Astrocyte (in vitro differentiated cells and primary cell): ENCODE measurements at places on chromosomes 7 and 10. TPM values are rescaled to one million over a fixed set of nuclear protein-coding genes. Genes with fewer than 3 reads are reported as not detected.

RBP3 gene
- not detected in 2 replicates for total RNA-seq

CLRN3 gene
- total RNA-seq, result not detected in 2 replicates

TMEM178B gene
- 2.2 and 3.9 TPM in 2 replicates for total RNA-seq

DNA sequence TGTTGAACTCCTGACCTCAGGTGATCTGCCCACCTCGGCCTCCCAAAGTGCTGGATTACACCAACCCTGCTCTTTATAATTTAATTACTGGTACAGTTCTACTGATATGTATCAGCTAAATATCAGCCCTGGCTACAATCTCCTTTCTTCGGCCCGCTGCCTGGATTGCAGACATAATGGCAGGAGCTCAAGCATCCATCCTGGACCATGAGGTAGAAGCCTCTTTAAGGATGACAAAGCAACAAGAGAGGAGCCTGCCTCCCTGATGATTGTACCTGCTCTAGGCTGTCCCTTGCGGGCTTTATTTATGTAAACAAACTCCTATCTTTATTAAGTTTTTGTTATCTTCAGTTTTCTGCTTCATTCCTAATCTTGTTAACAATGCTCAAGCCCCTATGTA, 5.6 kb upstream of the PSAP start:
- no peak overlapping the region for H3K27ac ChIP-seq
- no peak for DNase-seq
- no peak overlapping the region for H3K4me3 ChIP-seq
- H3K4me1 ChIP-seq, result peaks cover 21% of the 10 kb centered on the region
- H3K27me3 ChIP-seq, result no peaks in the 10 kb centered on the region

LRRC18 gene
- total RNA-seq, result not detected in 2 replicates

DNA sequence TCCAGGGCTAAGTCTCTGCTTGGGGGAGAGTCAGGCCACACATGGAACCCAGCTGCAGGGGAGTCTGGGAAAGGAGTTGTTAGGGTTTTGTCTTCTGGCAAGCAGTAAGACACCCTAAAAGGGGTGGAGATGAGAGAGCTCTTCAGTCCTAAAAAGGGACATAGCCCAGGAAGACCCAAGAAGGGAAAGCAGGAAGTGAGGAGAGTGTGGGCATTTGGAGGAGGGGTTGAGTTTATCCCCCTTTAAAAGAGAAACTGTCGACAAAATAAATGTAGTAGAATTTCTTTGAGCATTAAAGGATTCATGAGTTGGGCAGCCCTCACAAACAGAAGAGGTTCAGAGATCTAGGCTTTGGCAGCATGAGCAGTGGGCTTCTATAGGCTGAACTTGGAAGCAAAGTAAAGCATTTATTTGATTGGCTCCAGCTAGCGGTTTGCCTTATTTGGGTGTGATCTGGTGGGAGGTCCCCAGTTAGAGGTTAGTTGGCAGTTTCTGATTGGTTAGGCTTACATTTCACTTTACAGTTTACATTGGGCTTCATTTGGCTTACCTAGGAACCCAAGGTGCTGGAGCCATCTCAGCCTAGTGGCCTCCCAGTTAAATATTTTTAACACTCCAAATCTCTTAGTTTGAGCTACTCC, 246.7 kb downstream of the CAMK1D start:
- no peaks in the 10 kb centered on the region for H3K27me3 ChIP-seq
- no peaks in the 10 kb centered on the region for H3K4me1 ChIP-seq
- no peak for DNase-seq
- no peak overlapping the region for H3K27ac ChIP-seq
- no peaks in the 10 kb centered on the region for H3K36me3 ChIP-seq
- H3K4me3 ChIP-seq, result no peak overlapping the region

- no peak overlapping the region for H3K4me3 ChIP-seq
- H3K36me3 ChIP-seq, result no peaks in the 10 kb centered on the region
- no peak for DNase-seq
- H3K4me1 ChIP-seq, result no peaks in the 10 kb centered on the region
Observed at GRCh38 chr10:104146882-104147281, 24.9 kb downstream of the SFR1 start.

GRID2IP gene
- total RNA-seq, result 0.07 and 0.09 TPM in 2 replicates

ANTXRL gene
- not detected in 2 replicates for total RNA-seq

DNA sequence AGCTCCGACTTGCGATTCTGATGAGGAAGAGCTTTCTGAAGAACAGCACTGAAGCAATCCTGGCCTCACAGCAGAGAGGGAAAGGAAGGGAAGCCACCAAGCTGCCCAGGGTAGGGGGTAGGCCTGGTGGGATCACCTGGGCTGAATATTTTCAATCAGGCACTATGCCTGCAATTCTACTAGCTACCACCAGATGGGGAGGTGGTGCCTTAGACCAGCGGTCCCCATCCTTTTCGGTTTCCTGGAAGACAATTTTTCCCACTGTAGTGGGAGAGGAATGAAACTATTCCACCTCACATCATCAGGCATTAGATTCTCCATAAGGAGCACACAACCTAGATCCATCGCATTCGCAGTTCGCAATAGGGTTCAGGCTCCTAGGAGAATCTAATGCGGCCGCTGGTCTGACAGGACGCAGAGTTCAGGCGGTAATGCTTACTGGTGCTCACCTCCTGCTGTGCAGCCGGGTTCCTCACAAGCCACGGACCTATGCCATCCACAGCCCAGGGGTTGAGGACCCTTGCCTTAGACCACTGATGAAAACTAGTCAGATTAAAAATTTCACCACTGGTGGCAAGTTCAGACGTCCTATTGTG, 2.7 kb downstream of the LRRC20 start:
- H3K4me3 ChIP-seq, result no peak overlapping the region
- no peaks in the 10 kb centered on the region for H3K36me3 ChIP-seq
- no peak for DNase-seq
- H3K27ac ChIP-seq, result no peak overlapping the region
- peaks cover 27% of the 10 kb centered on the region for H3K4me1 ChIP-seq
- no peaks in the 10 kb centered on the region for H3K27me3 ChIP-seq
